ENCODE measurements at places on chromosomes 2 and 18. TPM values are rescaled to one million over a fixed set of nuclear protein-coding genes. Genes with fewer than 3 reads are reported as not detected.

The MYOM1 gene
- 0.06 TPM for total RNA-seq

The VWC2L gene
- total RNA-seq, result not detected

The COL4A3 gene
- not detected for total RNA-seq

The RGPD3 gene
- 0.11 TPM for total RNA-seq

The MOB1A gene
- 113 TPM for total RNA-seq

The EFHD1 gene
- total RNA-seq, result 0.19 TPM

The CPS1 gene
- 30.8 TPM for total RNA-seq

The PAX3 gene
- 1.6 TPM for total RNA-seq

The IL18RAP gene
- not detected for total RNA-seq

The LYPD6 gene
- 16.6 TPM for total RNA-seq

The ANKRD29 gene
- 5.8 TPM for total RNA-seq

The ZBTB7C gene
- 0.17 TPM for total RNA-seq

The GDF7 gene
- total RNA-seq, result not detected

The TMEM247 gene
- not detected for total RNA-seq

The PTPRN gene
- total RNA-seq, result 1.5 TPM

- DNase-seq, result peak; percentile 51
Observed at GRCh38 chr2:178882666-178883440, 75.6 kb upstream of the TTN start.

- DNase-seq, result peak; percentile 8
Observed at GRCh38 chr2:132620115-132620514, 49.9 kb downstream of the LYPD1 start.

DNA sequence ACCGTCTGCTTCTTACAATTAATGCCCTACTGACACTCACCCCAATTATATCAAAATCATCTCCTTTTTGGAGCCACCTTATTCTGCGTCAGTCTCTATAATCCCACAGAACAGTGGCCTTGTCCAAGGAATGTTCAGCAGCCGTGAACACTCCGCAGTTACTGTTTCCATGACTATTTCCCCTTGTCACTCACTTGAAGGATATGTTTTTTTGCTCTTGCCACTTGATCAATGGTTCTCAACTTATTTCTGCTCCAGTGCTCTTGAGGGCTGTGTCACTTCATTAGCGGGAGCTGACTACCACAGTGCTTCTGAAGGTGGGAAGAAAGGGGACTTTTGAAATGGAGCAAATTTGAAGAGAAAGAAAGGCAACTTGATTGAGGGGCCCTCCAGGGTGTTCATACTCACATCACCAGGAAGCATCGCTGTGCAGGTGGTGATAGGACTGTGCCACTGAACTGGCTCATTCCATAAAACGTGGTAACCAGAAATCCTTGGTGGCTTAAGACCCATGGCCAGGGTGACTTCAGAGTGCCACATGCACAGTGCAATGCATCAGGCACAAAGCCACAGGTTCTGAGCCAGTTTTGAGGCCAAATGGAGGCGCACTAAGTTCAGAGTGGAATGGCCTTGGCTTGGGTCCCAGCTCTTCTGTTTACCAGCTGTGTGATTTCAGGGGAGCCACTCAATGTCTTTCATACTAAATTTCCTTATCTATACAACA lies 320.6 kb upstream of the RAB12 start:
- no peak for DNase-seq

DNA sequence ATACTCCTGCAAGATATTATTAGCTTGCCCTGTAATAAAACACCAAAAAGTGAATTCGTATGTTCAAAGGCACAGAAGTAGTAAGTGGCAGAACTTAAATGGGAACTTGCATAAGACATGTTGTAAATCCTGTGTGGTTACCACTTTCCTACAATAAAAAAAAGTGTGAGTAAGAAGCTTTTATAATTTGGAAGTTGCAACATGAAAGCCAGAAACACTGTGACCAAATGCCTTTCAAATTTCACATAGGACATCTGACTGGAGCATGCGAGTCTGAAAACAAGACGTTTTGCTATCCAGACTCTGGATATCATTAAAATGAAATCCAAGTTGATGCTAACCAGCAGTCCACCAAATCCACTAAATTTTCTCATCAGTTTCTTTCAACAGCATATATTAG lies 886.2 kb upstream of the NRXN1 start:
- DNase-seq, result peak; percentile 80

DNA sequence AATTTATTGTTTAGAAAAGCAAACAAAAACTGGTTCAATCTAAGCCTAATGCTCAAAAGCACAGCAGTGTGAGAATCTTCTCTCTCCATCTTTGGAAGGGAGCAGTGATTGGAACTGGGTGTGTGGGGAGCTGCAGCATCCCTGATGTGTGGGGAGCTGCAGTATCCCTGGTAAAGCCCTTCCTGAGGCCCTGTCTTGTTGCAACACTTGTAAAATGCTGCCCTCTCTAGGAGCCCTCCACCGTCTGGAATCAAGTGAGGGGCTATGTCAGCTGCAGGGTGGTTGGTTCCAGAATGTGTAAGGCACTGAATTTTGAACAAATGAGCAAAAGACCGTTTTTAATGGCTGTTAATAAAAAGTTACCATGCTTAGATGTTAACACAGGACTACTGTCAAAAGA lies 147.7 kb upstream of the RAB12 start:
- no peak for DNase-seq

DNA sequence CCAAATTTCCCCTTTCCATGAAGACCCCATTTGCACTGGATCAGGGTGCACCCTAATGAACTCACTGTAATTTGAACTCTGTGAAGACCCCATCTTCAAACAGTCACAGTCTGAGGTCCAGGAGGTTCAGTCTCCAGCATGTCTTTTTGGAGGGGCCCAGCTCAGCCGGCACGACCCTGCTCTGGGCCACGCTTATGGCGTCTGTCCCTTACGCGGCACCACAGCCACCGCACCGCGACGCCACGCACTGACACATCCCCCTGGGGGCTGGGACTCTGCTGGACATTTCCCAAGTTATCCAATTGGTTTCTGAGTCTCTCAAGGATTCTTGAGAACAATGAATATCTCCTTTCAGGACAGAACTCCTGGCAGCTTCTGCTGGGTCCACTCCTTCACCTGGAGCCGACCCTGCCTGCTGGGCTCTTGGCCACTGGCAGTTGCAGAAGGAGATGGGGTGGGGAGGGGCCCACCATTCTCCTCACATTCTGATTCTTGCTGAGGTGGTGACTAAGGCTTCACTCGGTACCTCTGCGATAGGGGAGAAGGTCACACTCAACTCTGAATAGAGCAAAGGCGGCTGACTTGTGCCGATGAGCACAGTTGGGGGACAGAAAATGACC lies 124.0 kb downstream of the RTP5 start:
- no peak for DNase-seq

DNA sequence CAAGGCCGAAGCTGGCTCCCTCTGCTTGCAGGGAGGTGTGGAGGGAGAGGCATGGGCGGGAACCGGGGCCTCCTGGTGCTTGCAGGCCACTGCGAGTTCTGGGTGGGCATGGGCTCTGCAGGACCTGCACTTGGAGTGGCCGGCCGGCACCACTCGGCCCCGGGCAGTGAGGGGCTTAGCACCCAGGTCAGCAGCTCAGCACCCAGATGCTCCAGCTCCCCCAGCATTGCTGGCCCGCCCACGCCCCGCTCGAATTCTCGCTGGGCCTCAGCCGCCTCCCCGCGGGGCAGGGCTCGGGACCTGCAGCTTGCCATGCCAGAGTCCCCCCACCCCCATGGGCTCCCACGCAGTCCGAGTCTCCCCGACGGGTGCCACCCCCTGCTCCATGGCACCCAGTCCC lies 176.2 kb upstream of the FAM98A start:
- no peak for DNase-seq

DNA sequence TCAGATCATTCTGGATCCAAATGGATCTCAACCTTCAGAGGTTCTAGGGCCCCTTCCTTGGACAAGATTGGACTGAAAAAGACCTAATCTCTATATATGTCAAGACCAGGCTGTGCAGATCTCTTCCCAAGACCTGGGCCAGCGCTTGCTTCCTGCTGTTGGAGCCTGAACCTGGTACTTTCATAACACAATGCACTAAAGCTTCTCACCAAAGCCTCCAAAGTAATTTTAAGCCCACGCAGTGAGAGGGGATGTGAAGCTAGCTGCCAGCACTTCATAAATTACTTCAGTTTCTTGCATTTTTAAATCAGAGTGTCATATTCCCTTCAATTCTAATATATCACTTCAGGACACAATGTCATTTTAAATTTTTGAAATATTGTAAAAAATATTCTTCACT lies 50.7 kb downstream of the LRRC30 start:
- no peak for DNase-seq

- no peak for DNase-seq
Observed at GRCh38 chr2:183604065-183604464, 479.8 kb downstream of the NUP35 start.

DNA sequence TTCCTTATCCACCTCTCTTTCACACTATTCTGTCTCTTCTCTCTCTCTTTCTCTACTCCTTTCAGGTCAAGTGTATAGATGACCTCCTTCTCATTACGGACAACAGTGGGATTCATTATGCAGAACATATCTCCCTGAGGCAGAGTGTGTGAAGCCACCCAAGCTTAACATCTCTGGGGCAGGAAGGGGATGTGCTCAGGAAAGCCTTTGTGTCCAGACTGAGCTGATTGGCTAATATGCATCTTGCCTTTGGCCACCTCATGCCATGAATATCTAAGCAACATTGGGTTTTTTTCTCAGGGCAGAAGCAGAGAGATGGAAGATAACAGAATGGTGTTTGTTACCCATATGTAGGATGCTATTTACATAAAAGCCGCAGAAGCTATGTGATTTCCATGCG lies 211.4 kb upstream of the LRRTM1 start:
- DNase-seq, result no peak

DNA sequence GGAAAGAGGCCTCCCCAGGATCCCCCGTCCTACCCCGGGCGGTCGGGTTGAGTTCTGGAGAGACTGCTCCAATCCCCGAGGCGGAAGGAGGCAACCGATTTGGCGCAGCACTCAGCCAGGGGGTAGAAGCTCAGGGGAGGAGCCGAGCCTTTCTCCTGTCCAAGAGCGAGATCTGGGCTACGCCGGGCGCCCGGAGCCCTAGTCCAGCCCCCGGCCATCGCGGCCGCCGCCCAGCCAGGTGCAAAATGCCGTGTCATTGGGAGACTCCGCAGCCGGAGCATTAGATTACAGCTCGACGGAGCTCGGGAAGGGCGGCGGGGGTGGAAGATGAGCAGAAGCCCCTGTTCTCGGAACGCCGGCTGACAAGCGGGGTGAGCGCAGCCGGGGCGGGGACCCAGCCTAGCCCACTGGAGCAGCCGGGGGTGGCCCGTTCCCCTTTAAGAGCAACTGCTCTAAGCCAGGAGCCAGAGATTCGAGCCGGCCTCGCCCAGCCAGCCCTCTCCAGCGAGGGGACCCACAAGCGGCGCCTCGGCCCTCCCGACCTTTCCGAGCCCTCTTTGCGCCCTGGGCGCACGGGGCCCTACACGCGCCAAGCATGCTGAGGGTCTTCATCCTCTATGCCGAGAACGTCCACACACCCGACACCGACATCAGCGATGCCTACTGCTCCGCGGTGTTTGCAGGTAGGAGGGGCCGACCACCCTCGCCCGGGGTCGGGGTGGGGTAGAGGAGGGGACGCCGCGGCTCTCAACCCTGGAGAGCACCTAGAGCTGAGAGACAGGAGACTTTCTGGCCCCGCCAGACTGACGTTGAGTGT lies at the start of gene DYSF:
DYSF (plus strand) TSS at position 158 of the 817 bp plus-strand sequence.
- DNase-seq, result peak; percentile 70

DNA sequence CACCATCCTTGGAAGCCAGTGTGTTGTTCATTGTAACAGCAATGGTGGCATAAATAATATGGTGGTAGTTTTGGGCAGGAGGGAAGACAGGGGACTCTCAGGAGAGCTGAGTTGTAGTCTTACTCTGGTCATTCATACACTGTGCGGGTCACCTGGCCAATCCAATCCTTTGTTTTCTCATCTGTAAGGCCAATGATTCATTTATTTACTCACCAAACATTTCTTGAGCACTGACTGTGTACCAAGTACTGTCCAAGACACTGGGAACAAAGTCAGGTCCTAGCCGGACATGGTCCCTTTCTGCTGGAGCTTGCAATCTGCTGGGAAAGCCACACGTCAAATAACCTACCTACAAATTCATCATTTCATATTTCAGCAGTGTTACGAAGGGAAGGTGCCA lies 302.7 kb downstream of the CYP26B1 start:
- no peak for DNase-seq

GRCh38 chr18:75785206-75785605 lies 357.7 kb upstream of the SMIM21 start:
- no peak for DNase-seq

GRCh38 chr2:59922450-59922849 lies 631.0 kb downstream of the BCL11A start:
- no peak for DNase-seq

- DNase-seq, result no peak
Observed at GRCh38 chr18:59708988-59709387, 11.8 kb upstream of the CCBE1 start.

DNA sequence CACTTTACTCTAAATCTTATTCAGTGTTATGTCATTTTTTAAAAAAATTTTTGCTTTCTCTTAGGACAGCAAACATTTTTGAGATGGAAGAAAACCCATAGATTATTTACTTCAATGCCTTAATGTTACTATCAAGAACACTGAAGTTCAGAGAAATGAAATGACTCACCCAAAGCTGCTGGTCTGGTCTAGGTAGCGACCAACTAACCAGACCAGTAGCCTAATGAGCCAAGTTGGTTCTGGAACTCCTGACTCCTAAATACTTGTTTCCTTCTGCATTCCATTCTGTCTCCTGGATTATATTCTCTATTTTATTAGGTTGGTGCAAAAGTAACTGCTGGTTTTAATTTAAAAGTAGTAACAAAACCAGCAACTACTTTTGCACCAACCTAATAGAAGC lies 35.4 kb downstream of the SLC8A1 start:
- DNase-seq, result no peak

- DNase-seq, result no peak
Observed at GRCh38 chr18:51622702-51623101, 425.2 kb upstream of the MEX3C start.

DNA sequence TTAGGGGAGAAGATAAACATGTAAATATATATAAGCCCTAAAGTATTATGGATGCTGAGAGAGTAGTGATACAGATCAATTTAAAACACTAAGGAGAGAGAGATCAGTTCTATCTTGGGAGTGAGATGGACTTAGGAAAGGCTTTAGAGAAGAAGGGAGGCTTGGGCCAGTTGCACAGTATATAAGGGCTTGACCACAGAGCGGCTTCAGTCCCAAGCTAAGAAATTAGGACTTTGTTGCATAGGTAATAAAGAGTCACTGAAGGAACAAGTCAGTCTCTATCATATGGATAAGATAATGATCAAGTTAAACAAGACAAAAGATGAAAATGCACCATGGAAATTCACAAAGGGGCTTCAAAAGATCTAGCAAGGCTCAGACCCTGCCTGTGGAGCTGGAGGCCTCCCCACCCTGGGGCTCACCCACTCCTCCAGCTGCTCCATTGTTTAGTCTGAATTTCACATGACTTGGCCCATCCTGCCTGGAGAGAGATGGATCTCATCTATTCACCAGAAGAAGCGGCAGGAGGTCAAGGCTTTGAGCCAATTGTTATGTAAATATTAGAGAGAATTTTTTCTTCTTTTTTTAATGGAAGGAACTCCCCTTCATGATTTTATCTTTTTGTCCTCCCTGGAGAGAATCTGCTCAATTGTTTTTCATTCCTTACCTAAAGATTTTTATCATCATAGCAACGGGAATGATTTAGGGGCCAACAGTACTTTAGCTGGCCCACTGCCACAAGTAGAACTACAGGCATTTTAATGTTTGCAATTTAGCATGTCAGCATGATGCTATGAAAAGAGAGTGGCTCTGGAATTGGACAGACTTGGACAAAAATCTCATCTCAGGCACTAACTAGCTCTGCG lies 44.0 kb downstream of the GYPC start:
- DNase-seq, result no peak

GRCh38 chr2:203706403-203706802 lies at the start of gene CD28:
TSS of gene CD28 (plus strand) at chr2:203706639. CDS start at chr2:203706697, 58 bp downstream.
- no peak for DNase-seq

Data from LHCN-M2 (cell line).